Mesendoderm (in vitro differentiated cells): ENCODE measurements at places on chromosomes 3 and 15.

- DNase-seq, result peak; percentile 38
Observed at GRCh38 chr3:119630128-119630879, 30.1 kb downstream of the POPDC2 start.

DNA sequence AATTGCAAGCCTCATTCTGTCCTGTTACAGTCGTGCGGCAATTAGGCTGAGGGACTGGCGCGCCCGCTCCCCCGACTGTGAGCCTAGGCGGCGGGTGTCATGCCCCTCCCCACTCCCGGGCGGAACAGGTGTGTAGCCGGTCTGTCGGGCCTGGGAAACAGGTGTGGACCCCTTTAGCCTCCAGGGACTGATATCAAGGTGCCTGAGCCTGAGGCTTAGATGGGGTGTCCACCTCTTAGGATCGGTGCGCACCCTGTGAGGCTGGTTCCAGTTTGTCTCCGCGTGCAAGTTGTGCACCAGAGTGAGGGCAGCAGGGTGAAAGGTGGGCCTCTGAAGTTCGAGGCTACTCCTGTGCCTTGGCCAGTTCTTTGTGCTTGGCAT is 686 bp downstream of the VPS8 start:
- DNase-seq, result no peak

- no peak for DNase-seq
Observed at GRCh38 chr3:10268930-10269329, 20.7 kb downstream of the TATDN2 start.

DNA sequence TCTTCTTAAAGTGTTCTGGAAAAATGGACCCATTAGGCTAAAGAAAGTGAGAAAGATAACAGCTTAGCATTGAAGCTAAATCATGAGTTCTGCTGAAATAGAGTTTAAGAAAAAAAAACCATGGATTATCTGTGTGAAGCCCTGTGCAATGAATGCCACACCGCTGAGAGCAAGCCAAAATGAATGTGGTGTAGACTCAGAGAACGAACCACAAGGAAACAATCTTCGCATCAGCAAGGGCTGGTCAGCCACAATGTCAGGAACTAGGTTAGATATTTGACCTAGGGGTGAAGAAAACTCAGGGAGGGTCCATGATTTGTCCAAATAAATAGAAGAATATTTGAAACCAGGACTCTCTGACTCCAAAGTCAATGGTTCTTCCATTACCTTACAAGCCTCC is 91.4 kb upstream of the MEX3B start:
- no peak for DNase-seq
